ENCODE measurements at places on chromosomes 1 and 21.

DNA sequence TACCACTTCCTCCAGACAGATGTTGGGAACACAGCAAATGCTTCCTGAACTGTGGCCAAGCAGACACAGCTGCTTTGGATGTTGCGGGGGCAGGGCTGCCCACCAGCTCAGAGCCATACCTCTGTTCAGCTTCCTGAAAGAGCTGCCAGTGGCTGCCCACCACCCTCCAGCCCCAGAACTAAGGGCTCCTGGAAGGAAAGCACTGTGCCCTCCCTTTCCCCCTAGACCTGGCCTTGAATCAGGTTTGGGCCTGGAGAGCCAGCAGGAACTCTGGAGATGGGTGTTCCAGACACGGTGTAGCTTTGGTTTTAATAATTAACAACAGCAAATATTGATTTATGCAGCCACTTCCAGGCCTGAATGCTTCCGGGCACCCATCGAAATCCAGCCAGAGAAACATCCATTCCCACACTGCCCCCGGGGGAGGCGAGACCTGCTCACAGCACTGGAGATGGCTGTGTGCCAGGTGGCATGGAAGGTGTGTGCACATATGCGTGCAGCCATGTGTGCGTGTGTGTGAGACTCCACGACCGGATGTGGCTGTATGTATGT lies 45.7 kb downstream of the RAP1GAP start:
- no peak for DNase-seq

DNA sequence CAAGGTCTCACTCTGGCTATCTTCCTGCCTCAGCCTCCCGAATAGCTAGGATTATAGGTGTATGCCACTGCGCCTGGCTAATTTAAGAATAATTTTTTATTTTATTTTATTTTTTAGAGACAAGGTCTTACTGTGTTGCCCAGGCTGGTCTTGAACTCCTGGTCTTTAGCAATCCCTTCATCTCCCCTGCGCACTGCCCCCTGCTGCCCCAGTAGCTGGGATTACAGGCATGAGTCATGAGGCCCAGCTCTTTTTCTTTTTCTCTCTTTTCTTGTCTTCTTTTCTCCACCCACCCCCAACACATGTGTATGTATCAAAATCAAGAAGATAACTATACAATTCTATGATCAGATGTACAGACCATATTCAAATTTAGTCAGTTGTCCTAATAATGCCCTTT lies 87.2 kb downstream of the PEX14 start:
- no peak for DNase-seq

DNA sequence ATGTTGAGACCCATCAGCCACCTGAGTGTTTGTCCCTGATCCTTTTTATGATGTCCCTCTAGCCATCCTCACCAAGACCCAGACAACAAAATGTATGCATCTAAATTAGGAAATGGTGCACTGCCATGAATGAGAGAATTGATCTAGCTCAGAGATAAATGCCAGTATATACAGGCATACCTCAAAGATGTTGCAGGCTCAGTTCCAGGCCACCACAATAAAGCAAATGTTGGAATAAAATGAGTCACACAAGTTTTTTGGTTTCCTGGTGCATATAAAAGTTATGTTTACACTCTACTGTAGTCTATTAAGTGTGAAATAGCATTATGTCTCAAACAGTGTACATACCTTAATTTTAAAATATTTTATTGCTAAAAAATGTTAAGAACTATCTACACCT lies 63.9 kb downstream of the CHIA start:
- no peak for DNase-seq

DNA sequence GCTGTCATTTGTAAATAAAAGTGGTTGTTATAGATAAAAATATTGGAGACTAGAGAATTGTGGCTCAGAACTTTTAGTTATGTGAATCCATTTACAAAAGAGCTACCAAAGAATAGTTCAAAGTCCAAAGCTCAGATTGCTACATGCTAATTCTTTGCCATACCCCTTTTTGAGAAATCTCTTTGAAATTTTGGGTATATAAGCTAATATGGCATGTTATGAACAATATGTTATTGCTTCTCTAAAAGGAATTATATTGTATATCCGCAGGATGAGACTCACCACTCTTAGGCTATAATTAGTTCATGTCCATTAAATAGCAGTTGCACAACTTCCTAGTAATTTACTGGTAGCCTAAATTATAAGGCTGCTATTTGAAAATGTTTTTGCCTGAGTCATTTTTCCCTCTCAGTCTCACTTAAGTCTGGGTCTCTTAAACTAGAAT lies 178.0 kb downstream of the ZNF281 start:
- DNase-seq = no peak

DNA sequence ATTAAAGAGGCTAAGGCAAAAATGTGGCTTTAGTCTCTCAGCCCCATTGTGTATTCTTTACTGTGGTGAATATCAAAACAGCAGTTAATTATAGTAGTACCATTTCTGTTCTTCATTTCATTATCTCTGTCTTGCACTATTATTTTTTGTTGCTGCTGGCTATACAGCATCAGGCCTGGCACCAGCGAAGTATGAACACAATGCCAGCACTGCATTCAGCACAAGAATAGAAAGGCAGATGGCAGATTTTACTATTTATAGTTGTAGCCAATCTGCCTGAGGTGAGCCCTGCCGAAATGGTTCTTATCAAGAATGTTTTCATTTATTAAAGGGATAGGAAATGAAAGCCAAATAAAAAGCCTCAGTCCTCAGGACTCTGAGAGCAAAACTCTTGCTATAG lies 72.1 kb downstream of the GPR52 start:
- DNase-seq = no peak

GRCh38 chr1:185439727-185440415 lies 122.8 kb upstream of the IVNS1ABP start:
- no peak for DNase-seq

DNA sequence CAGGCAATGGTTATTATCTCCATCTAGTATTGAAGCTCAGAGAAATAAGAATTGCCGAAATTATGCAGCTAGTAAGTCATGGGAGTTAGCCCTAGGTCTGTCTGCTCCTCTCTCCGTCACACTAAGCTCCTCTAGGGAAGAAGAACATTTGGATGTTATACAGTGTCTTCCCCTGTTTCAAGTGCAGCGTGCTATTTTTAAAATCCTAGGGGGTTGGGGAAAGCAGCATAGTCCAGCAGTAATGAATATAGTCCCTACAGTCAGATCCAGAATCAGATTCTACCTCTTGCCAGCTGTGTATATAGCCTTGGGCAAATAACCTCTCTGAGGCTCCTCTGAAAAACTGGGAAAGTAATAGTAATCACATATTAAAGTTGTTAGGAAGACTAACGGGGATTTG lies 44.5 kb upstream of the OSBPL9 start:
- DNase-seq = no peak

Measured in HS-27A (cell line).